ENCODE measurements at places on chromosomes 16 and 17. TPM values are rescaled to one million over a fixed set of nuclear protein-coding genes. Genes with fewer than 3 reads are reported as not detected.

DNA sequence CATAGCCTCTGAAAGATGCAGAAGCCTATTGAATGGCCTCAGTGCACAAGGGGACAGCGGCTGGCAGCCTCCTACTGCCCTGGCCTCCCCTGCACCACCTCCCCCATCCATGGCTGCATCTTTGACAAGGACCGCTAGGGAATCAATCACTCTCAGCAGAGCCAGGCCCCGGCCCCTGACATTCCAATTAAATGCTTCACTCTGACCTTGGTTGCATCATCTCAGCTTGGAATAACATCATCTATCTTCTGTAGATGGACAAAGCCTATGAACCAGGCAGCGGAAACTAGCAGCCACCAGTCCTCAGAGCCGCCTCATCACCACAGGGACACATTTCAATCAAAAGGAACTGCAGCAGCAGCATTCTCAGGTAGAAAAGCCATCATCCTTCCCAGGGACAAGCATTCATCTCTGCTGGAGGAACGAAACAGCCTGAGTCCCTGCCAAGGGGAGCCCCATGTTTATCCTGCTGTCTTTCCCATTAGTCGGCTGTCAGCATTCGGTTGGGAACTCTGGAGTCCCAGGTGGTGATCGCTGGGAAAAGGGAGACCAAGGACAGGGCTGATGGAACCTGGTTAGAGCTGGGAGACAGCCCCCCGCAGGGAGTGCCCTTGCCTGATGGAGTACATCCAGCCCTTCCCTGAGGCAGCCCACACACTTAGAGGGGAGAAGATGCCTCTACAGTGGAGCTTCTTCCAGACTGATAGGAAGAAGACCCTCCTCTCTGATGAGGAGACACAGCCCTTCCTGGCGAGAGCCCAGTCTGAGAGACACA, 11.5 kb upstream of the TMEM132E start:
- no peak overlapping the region for H3K27ac ChIP-seq
- peaks cover 2% of the 10 kb centered on the region for H3K36me3 ChIP-seq
- peaks cover 7% of the 10 kb centered on the region for H3K4me1 ChIP-seq
- H3K27me3 ChIP-seq, result peaks cover 37% of the 10 kb centered on the region

DNA sequence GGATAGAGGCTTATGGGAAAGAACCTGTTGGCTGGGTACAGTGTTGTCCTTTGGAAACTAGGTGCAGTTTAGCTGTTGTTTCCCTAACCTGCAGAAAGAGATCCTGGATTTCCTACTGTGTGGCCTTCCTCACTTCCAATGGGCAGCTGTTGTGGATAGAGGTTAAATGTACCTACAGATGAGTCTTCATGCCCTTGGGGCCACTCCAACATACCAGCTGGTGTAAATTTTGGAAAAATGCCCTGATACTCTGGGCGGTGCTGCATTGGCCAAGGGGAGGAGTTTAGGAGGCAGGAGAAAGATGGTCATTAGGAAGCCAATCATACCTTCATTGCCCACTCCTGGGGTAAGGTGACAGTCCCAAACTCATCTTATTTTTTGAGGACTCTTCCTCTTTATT, 70.2 kb downstream of the SNX11 start:
- H3K4me1 ChIP-seq, result peaks cover 39% of the 10 kb centered on the region
- peaks cover 20% of the 10 kb centered on the region for H3K36me3 ChIP-seq
- no peak overlapping the region for H3K27ac ChIP-seq
- no peak overlapping the region for H3K4me3 ChIP-seq
- H3K27me3 ChIP-seq, result no peaks in the 10 kb centered on the region

DNA sequence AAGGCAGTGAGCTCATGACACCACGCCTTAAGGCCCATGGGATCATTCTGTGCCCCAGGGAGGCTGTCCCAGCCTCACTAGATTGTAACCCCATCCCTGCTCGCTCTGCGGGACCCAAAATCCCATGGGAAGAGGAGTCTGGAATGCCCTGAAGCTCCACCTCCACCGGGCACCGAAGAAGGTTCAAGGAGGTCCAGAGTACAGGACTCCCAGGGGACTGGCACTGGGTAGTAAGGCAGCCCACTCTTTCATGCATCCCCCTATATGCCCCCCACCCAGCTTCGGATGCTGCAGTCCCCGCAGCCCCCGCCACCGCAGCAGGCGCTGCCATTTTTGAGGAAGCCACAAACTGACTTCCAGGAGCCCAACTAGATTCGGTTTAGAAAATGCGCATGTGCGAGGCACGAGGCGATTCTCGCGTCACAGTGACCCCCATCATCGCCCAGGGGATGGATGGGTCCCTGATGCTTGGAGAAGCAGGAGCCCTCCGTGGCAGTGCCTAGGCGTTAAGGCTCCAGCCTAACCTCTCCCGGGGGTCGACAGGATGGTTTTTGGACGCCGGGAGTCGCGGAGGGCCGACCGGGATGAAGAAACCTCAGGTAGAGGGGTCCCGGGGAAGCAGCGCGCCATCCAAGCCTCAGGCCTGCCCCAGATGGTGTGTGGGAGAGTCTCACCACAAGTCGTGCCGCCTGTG, 1681.0 kb downstream of the TP53TG3F start:
- no peaks in the 10 kb centered on the region for H3K36me3 ChIP-seq
- no peaks in the 10 kb centered on the region for H3K4me1 ChIP-seq

- no peak overlapping the region for H3K27ac ChIP-seq
- H3K4me1 ChIP-seq, result peaks cover 13% of the 10 kb centered on the region
- peaks cover 49% of the 10 kb centered on the region for H3K27me3 ChIP-seq
- no peaks in the 10 kb centered on the region for H3K36me3 ChIP-seq
Measured at GRCh38 chr17:45900136-45900535, 5.8 kb downstream of the MAPT start.

DNA sequence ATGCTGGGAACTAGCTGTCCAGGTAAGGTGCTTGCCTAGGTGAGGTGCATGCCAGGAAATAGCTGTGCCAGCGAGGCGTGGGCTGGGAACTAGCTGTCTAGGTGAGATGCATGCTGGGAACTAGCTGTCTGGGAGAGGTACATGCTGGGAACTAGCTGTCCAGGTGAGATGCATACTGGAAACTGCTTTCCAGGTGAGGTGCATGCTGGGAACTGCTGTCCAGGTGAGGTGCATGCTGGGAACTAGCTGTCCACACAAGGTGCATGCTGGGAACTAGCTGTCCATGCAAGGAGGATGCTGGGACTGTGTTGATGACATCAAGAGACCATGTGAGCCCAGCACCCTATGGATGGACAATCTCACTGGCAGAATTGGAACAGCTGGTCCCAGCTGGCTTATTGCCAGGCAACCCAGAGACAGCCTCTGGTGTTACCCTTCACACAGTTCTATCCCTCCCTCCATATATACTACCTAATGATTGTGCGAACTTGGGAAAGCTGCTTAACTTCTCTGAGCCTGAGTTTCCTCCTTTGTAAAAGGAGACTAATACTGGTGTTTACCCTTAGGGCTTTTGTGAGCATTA, 479.9 kb upstream of the RBFOX1 start:
- no peaks in the 10 kb centered on the region for H3K4me1 ChIP-seq
- no peaks in the 10 kb centered on the region for H3K36me3 ChIP-seq
- DNase-seq, result no peak
- H3K27me3 ChIP-seq, result no peaks in the 10 kb centered on the region
- no peak overlapping the region for H3K27ac ChIP-seq

DNA sequence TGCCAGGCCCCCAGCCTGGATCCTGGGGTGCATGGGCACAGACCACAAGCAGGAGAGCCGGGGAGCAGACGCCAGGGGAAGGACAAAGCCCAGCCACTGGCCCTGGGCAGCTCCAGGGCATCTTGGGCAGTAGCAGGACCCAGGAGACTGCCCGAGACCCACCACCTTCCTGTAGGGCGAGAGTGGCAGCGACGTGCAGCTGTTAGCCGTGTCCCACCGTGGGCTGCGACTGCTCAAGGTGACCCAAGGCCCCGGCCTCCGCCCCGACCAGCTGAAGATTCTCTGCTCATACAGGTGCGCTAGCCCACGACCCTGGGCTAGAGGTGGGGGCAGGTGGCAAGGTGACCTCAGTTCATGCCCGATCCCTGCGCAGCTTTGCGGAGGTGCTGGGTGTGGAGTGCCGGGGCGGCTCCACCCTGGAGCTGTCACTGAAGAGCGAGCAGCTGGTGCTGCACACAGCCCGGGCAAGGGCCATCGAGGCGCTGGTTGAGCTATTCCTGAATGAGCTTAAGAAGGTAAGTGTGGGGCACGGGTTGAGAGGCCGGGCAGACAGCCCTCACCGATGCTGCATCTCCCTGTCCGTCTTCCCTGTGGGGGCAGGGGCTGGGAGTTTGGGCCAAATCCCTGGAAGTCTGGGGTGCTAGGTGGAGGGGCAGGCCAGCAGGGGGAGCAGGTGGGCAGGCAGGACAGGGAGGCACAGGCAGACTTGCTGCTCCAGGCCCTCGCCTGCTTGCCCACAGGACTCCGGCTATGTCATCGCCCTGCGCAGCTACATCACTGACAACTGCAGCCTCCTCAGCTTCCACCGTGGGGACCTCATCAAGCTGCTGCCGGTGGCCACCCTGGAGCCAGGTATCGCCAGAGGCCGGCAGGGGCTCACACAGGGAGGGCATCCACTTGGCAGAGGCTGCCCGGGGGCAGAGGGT, 13.5 kb upstream of the SMIM5 start:
- no peak overlapping the region for H3K4me3 ChIP-seq
- H3K27me3 ChIP-seq, result no peaks in the 10 kb centered on the region
- H3K36me3 ChIP-seq, result no peaks in the 10 kb centered on the region
- DNase-seq, result no peak
- H3K4me1 ChIP-seq, result peaks cover 11% of the 10 kb centered on the region

GRCh38 chr17:29293890-29294579, at the start of gene NUFIP2:
Gene NUFIP2 (minus strand): TSS chr17:29294148. CDS start chr17:29294059, 89 bp downstream.
- peaks cover 32% of the 10 kb centered on the region for H3K4me1 ChIP-seq
- no peaks in the 10 kb centered on the region for H3K27me3 ChIP-seq

GRCh38 chr16:47873434-47873833, 282.4 kb downstream of the ABCC12 start:
- DNase-seq, result no peak
- H3K4me3 ChIP-seq, result no peak overlapping the region
- H3K27ac ChIP-seq, result no peak overlapping the region
- no peaks in the 10 kb centered on the region for H3K36me3 ChIP-seq

DNA sequence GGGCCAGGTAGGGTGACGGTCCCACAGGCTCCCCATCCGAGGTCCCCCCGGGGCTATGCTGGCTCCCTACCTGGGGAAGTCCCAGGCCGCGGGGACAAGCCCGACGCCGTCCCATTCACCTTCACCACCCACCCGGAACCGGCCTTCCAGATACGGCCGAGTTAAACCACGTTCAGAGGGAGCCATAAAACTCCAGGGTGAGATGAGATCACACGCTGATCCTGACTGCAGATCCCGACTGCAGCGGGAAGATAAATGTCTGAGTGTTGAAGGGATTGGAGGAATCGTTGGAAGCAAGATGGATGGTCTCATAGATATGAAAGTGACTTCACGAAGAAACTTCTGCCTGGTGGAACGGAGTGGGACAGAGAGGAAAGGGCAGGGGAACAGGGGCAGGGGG, 13.6 kb upstream of the C1QTNF8 start:
- H3K27me3 ChIP-seq, result peaks cover 5% of the 10 kb centered on the region
- H3K4me3 ChIP-seq, result no peak overlapping the region
- no peak for DNase-seq
- H3K36me3 ChIP-seq, result no peaks in the 10 kb centered on the region
- H3K27ac ChIP-seq, result no peak overlapping the region

- no peak overlapping the region for H3K4me3 ChIP-seq
- peaks cover 4% of the 10 kb centered on the region for H3K36me3 ChIP-seq
- peaks cover 44% of the 10 kb centered on the region for H3K4me1 ChIP-seq
- H3K27ac ChIP-seq, result peak overlapping the region; percentile 83
Measured at GRCh38 chr16:17412221-17412620, 58.5 kb downstream of the XYLT1 start.

DNA sequence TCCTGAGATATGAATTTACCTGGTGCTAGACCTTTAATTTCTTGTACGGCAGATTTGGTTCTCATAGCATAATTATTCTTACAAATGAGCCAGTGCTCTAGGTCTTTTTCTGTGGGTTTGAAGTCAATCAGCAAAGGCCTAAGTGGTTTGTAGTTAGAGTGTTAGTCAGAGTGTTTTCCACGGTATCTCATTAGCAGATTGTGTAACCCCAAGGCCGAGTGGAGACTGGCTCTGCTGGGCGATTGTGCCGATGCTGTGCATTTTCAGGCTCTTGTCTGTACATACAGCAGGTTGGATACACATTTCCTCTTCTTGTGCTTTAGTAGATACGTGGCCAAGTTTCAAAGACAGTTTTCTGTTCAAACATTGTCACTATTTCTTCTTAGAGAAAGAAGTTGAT, 78.6 kb upstream of the CA10 start:
- H3K4me3 ChIP-seq, result no peak overlapping the region
- H3K36me3 ChIP-seq, result no peaks in the 10 kb centered on the region
- no peaks in the 10 kb centered on the region for H3K4me1 ChIP-seq
- no peak overlapping the region for H3K27ac ChIP-seq
- no peak for DNase-seq

DNA sequence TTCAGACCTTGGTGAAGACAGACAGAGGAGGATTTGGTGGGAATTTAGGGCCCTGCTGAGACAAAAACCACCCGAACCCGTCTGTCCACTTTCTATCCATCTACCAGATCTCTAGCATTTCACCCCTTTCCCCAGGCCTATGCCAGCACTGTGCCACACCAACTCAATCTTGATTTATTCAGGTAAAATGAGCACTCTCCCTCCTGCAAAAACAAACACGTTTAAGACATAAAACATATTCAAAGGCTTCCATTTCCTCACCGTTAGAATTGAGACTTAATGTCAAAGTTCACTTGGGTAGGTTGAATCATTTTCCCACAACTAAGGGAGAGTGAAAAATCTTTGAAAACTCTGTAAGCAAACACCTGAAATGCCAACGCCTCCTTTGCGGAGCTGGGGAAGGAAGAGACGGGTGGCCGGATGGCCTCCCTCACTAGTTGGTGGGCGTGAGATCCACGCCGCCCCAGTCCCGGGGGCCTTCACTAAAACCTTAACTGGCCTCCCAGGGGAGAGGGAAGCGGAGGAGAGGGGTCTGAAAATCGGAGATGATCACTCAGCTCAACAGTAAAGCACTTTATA, 862 bp downstream of the DCAKD start:
- peak overlapping the region; percentile 94 for H3K4me3 ChIP-seq
- peaks cover 22% of the 10 kb centered on the region for H3K4me1 ChIP-seq
- no peak for DNase-seq
- H3K36me3 ChIP-seq, result no peaks in the 10 kb centered on the region
- peak overlapping the region; percentile 97 for H3K27ac ChIP-seq
- H3K27me3 ChIP-seq, result no peaks in the 10 kb centered on the region

- H3K4me1 ChIP-seq, result peaks cover 23% of the 10 kb centered on the region
- H3K4me3 ChIP-seq, result no peak overlapping the region
- H3K27ac ChIP-seq, result no peak overlapping the region
- no peaks in the 10 kb centered on the region for H3K36me3 ChIP-seq
- no peaks in the 10 kb centered on the region for H3K27me3 ChIP-seq
Measured at GRCh38 chr17:47197821-47198220, 8.7 kb upstream of the CDC27 start.

- H3K36me3 ChIP-seq, result peaks cover 17% of the 10 kb centered on the region
- H3K4me3 ChIP-seq, result no peak overlapping the region
- no peak for DNase-seq
- no peaks in the 10 kb centered on the region for H3K27me3 ChIP-seq
Measured at GRCh38 chr17:76399175-76400172, 15.1 kb downstream of the SPHK1 start.

Gene SDR42E2
- total RNA-seq, result 1.5 TPM

Gene VMO1
- not detected for total RNA-seq

Gene BRD7
- total RNA-seq, result 74.2 TPM

Gene CD68
- total RNA-seq, result 3.9 TPM

Gene COPZ2
- total RNA-seq, result 1.0 TPM

Gene CD300E
- 5.7 TPM for total RNA-seq

Gene HSBP1
- 23.8 TPM for total RNA-seq

Gene CX3CL1
- total RNA-seq, result not detected

Gene SLC25A19
- total RNA-seq, result 15.1 TPM

Gene OR4D1
- total RNA-seq, result 1.0 TPM

Gene PRSS22
- 0.37 TPM for total RNA-seq

Gene TMC8
- 481 TPM for total RNA-seq

Gene TBC1D3H
- total RNA-seq, result not detected

Gene PRDM7
- total RNA-seq, result not detected

Gene GDPD3
- 12.6 TPM for total RNA-seq
